Calu3 (cell line): ENCODE measurements at places on chromosomes 1 and 21. TPM values are rescaled to one million over a fixed set of nuclear protein-coding genes. Genes with fewer than 3 reads are reported as not detected.

OR14K1 gene
- total RNA-seq, result not detected in 2 replicates

CELSR2 gene
- total RNA-seq, result 5.1 and 5.3 TPM in 2 replicates

NBPF3 gene
- total RNA-seq, result 6.7 and 6.9 TPM in 2 replicates

CPT2 gene
- 18.5 and 23.5 TPM in 2 replicates for total RNA-seq

COL8A2 gene
- 0.07 TPM in 1 of 2 replicates, not detected in the other for total RNA-seq

- DNase-seq, result peak; percentile 61
These were observed 4.2 kb upstream of the IL19 start for GRCh38 chr1:206766251-206766856.

DNA sequence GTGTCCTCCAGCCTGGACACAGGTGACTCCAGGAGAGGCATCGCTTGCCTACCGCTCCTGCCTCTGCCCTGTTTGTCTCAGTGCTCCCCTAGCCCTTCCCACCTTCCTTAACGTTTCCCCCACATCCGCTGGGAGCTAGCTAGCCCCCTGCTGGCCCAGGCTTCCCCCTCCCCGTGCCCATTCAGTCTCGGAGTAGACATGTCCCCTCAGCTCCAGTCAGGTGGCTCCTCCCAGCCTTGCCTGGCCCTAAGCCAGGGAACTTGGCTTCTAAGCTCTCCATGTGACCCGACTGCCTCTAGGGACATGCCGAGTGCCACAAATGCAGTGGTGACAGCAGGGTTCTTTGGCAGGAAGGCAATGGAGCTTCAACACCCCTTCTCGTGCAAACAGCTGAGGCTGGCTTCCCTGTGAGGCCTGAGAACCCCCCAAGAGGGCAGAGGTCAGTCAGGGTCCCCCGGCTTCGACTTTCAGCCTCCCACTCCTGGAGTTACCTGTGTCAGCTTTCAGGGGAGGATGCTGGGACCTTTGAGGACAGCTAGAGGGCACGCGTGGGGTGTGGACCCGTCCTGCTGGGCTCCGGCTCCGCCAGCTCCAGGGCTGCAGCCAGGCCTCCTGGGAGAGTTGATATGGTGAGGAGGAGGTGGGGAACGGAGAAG lies 16.2 kb downstream of the DRAXIN start:
- peak; percentile 56 for DNase-seq

DNA sequence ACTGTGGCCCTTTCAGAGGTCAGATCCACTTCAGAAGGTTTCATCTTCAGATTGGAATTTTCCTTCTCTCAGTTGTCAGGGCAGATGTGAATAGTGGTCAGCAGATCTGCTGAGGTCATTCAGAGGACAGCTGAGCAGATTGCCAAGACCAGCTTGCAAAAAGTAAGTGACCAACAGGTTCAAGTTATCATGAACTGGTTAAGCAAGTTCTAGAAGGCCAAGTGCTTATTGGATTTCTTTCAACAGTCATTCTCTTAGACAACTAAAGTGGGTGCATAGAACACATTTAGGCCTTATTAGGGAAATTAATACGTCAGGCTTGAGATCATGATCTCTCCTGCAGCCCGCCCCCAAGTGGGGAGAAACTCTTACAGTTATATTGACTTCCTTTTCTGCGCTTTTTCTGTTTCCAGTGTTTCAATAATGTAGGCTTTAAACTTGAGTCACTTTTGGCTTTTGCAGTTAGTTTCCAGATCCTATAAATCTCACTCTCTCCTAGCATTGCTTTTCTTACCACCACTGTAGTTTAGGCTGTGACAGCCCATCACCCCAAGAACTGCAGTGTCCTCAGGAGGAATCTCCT lies 96.4 kb downstream of the C1orf21 start:
- peak; percentile 62 for DNase-seq

- DNase-seq, result no peak
These were observed 3.6 kb downstream of the GUK1 start for GRCh38 chr1:228143480-228144192.

DNA sequence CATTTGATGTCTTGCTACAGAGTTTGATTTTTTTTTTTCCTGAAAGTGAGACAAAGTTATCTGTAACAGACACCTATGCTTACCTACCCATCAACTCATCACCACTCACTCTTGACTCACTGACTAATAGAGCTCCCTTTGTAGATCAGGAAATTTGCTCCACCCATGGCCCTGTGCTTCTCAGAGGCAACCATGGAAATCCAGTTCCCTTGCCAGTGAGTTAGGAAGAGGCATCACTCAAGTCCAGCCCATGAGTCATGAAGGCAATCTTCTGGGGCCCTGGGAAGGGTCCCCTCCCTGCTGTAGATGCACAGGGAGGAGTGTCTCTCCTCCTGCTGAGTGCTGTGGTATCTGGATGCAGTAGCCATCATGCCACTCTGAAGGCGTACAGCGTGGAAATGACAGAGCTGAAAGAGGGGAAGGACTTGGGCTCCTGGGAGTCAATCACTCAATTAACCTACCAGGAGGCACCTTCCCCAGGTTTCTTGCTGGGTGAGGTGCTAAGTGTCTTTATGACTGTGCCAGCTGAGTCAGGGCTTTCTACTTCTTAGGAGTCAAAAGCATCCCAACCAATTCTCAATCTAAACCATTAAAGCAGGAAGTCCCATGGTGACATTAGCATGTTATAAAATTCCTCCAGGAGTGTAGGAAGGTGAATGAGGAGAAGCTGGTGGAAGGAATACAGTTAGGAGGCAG lies 56.1 kb downstream of the DNTTIP2 start:
- no peak for DNase-seq

- DNase-seq, result no peak
These were observed 208.6 kb downstream of the LHX8 start for GRCh38 chr1:75342786-75343185.

GRCh38 chr1:232968391-232968790 lies 18.0 kb downstream of the NTPCR start:
- no peak for DNase-seq

DNA sequence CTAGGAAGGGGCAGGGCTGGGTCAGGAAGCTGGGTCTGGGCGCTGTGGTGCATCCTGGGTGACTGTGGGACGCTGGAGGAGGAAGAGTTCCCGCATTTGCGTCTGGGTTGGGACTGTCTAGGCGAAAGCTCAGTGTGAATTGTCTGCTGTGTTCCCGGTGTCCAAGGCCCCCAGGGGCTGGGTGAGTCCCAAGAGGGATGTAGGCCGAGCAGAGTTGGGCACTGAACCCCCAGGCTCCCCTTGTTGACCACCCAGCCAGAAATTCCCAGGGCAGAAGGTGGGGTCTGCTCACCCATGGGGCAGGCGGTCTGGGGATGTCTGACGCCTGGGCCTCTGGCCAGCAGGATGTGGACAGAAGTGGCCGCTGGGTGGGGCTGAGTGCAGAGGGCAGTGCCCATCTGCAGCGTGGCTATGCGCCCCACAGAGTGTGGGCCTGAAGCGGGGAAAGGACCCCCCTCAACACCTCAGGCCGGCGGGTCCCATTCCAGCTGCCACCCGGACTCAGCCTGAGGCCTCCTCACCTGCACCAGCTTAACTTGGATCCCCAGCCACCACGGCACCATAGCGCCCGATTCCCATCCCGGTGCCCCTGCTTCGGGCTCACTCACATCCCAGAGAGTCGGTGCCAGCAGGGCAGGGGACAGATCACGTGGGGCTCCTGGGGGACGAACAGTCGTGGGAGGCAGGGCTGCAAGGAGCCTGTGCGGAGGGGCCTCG lies 37.0 kb upstream of the POFUT2 start:
- no peak for DNase-seq

DNA sequence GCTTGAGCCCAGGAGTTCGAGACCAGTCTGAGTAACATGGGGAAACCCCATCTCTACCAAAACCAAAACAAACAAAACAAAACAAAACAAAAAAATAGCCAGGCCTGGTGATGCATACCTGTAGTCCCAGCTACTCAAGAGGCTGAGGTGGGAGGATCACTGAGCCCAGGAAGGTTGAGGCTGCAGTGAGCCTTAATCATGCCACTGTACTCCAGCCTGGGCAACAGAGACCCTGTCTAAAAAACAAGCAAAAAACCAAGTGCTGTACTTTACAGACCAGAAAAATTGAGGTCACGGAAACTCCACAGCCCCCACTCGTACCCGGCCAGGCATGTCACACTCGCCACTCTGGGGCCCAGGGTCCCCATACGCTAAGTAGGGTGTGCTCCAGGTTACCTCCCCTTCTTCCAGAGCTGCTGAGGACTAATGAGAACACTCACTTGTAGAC lies 22.9 kb downstream of the ATP2B4 start:
- no peak for DNase-seq

- DNase-seq, result no peak
These were observed 21.8 kb downstream of the ITGB3BP start for GRCh38 chr1:63501256-63501655.

- peak; percentile 74 for DNase-seq
These were observed 46.7 kb upstream of the PCBP3 start for GRCh38 chr21:45596704-45597318.

DNA sequence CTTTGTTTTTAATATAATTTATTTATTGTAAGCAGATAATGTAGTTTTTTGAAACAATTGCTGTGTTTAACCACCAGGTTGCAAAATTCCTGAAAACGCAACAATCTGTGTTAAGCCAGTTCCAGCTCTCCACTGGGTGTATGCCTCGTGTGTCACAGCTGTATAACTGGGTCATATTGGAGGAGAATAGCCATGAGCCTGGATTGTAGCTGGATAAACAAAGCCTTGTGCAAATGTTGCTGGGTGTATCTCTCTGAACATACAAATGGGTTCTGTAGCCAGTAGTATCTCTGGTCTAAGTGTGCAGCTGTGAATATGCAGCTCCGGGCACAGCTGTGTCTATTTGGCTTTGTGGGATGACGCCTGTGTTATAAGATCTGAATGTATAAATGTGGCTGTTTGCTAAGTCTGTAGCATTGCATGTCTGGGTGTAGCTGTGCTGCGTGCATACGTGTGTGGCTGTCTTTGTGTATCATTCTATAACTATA lies 2.8 kb downstream of the TCEA3 start:
- no peak for DNase-seq

DNA sequence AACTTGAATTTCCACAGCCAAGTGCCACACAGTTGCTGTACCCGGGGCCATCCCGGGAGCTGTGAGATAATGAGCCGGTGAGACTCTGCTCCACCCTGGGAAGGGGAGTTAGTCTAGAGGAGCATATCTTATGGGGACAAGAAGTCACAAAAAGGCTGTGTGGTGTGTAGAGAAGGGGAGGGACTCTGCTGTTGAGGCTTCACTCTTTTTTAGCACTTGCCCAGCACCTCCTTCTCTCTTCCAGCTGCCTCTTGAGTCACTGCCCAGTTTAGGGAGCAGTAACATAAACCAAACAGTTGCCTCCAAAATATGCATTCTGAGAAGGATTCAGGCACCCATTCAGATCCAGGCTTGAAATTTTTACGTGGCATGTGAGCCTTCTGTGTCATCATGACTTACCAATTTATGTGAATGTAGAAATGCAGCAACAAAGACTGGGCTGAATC lies 744 bp upstream of the WDR26 start:
- no peak for DNase-seq

DNA sequence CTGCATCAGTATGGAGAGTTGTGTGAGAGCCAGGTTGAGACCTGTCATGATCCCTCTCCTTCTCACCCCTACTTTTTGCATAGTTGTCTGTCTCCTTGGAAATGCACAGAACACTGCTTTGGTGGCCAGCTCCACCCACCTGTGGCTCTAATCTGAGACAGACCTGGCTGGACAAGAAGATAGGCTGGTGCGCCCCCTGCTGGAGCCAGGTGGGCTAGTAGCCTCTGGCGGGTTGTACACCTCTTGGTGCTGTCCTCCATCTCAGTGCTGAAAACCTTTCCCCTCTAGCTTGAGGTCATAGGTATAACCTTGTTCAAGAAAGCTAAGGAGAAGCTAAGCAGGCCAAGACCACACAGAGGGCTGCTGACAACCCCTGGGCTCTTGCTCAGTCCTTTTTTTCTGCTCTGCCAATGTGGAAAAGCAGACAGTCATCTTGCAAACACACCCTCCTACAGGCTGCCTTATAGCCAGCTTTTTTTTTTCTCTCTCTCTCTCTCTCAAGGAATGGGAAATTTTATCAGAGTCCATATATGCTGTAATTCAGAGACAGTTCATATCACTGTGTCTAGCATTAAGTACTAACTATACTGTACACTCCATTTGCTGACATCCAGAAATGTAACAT lies 58.8 kb upstream of the SPATA6 start:
- peak; percentile 82 for DNase-seq

- peak; percentile 49 for DNase-seq
These were observed 359 bp downstream of the LRRC3 start for GRCh38 chr21:44455524-44456213.

GRCh38 chr1:221602830-221603229 lies 139.1 kb downstream of the DUSP10 start:
- DNase-seq, result no peak

DNA sequence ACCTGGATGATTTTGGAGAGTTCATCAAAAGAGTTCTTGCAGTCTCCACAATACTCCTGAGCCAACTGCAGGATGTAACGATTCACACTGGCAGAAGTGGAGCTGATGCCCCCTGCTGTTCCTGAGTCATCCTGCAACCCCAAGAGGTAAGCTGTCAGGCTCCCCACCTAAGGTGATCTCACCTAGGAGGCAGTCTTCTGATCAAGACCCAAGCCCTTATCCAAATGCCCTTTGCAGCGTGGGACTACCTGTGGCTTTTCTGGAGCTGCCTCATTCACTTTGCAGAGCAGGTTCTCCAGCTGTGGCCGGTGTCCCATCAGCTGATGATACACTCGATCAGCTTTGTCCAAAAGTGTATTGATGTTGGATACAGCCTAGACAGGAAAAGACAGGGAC lies 96.4 kb downstream of the UBR4 start:
- DNase-seq, result peak; percentile 42

GRCh38 chr1:235045921-235046601 lies 82.6 kb downstream of the TOMM20 start:
- DNase-seq, result no peak
